Activated CD4-positive, alpha-beta T cell treated with anti-CD3 and anti-CD28 coated beads, Interleukin-2, amount 50 U/mL, for 1 hour (primary cell): ENCODE measurements at places on chromosomes 2 and 18.

DNA sequence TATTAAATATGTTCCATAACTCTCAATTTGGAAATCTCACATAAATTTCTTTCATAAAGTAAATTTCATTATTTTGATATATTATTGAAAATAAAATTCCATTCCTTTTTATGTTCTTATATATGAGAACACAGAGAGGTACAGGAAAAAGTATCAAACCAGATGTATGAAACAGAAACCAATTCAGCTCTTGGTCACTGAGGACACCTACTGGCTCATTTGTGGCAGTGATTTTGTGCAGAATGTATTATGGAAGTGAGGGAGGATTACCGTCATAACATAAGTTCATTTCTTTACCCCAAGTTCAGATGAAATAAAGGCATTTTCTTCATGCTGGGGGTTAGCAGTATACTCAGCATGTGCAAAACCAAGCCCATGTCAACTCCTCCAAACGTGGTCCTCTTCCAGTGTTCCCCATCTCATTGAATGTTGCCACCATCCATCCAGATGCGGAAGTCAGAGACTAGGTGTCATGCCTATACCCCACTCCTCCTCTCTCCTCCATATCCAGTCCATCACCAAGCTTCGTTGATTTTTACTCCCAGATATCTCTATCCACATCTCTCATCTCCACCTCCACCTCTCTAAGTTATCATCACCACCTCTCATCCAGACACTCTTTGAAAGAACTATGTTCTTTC lies 41.7 kb upstream of the MALL start:
- no peak for DNase-seq

GRCh38 chr2:127362971-127363370 lies 24.8 kb downstream of the MAP3K2 start:
- DNase-seq, result no peak

GRCh38 chr2:192398236-192398635 lies 203.5 kb upstream of the TMEFF2 start:
- DNase-seq, result no peak

GRCh38 chr2:110124038-110124825 lies 8.6 kb upstream of the MALL start:
- no peak for DNase-seq

DNA sequence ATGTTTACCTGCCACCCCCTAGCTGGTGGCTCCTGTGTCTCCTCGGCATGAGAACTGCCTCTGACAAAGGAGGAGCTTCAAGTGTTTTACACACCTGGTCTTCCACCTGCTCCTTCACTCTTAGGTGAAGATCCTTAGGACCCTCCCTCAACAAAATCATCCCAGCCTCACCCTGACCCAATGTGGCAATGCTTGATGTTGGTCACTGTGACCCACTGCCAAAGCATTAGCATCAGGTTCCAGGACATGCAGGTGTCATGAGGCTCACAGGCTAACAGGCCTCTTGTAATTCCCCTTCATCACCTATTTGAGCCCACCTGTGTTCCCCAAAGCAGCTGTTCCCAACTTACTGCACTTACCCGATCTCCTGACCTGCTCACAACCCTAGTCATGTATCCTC lies 9.8 kb downstream of the FZD5 start:
- DNase-seq, result no peak

- no peak for DNase-seq
Measured at GRCh38 chr2:182941121-182941722, 74.8 kb upstream of the FRZB start.

DNA sequence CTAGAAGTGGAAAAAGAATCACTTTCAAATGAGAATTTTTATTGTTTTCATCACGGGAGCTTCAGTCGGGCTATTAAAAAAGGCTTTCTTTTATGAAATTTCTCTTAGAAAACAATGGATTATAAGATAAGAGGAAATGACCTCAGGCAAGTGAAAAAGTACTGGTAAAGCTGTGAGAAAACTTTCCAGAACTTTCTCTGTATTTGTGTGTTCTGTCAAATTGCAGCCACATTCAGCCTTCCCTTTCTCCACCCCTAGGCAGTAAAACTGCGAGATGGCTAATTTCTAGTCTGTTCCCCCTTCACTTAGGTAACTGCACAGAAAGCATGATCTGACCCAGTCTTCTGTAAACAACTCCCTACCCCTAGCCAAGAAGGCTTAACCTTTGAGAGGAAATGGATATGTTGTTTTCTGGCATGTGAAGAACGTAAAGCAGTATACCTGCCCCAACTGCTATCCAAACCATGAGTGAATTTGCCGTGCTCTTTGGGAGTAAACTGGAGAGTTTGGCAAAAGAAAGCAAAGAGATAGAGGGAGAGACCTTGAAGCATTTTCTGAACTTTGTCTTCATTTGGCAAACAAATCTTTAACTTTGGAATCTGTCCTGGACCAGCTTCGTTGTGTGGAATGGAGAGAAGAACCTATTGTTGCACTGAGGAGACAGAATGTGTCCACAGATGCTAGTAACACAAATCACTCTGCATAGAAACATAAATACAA lies 105.4 kb downstream of the ETAA1 start:
- DNase-seq, result no peak

GRCh38 chr18:49639643-49640391 lies 78.0 kb downstream of the LIPG start:
- DNase-seq, result no peak

- DNase-seq, result no peak
Measured at GRCh38 chr2:173457366-173457765, 102.7 kb downstream of the CDCA7 start.

DNA sequence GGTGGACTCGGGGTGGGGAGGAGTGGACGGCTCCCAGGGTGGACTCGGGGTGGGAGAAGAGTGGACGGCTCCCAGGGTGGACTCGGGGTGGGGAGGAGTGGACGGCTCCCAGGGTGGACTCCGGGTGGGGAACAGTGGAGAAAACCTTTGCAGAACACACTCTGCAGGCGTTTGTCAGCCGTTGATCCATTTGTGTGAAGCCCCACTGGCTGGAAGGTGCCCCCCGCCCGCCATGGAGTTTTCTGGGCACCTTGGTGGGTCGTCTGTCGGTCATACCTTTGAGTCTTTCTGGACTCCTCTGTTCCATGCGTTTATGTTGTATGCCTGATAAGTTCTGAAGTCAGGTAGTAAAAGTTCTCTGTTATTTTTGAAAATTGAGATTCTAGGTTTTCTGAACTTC lies 12.5 kb downstream of the CTDP1 start:
- DNase-seq, result no peak

DNA sequence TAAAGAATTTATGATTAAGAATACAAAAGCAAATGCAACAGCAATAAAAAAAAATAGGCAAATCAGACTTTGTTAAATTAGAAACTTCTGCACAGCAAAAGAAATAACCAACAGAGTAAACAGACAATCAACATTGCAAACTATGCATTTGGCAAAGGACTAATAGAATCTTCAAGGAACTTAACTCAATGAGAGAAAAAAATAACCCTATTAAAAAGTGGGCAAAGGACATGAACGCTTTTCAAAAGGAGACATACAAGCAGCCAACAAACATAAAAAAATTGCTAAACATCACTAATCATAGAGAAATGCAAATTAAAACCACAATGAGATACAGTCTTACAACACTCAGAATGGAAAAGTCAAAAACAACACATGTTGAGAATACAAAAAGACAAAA lies 166.0 kb upstream of the DSEL start:
- DNase-seq, result no peak

DNA sequence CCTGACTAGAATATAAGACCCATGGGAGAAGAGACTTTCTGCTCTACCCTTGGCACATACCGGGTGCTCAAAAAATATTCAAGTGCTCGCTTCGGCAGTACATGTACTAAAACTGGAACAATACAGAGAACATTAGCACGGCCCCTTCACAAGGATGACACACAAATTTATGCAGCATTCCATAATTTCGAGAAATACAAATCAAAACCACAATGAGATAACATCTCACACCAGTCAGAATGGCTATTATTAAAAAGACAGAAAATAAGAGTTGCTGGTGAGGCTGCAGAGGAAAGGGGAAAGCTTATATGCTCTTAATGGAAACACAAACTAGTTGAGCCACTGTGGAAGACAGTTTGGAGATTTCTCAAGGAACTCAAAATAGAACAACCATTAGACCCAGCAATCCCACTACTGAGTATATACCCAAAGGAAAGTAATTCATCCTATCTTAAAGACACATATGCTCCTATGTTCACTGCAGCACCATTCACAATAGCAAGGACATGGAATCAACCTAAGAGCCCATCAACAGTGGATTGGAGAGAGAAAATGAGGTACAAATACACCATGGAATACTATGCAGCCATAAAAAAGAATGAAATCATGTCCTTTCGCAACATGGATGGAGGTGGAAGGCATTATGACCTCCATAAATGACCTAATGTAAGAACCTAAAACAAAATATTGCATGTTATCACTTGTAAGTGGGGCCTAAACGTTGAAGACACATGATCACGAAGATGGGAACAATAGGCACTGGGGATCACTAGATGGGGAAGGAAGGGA lies 71.6 kb upstream of the CYP1B1 start:
- no peak for DNase-seq

DNA sequence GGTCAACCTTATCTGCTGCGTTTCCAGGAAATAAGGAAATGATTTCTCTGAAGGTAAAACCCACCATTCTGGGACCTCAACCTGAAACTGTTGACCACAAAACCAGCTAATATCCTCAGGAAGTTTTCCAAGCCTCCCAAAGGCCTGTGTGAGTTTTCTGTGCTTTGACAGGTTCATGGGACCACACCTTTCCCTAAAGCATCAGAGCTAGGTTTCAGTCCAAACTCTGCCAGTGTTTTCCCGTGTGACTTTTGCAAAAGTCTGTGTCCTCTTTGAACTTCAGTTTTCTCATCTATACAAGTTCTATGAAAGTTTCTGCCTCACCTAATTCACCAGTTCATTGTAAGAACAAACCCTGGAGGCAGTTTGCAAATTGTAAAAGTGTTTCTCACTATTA lies 39.8 kb downstream of the VSNL1 start:
- no peak for DNase-seq
